ENCODE measurements at places on chromosomes 3 and 15.

- DNase-seq, result no peak
These were observed 41.9 kb downstream of the FMN1 start for GRCh38 chr15:33152502-33153109.

DNA sequence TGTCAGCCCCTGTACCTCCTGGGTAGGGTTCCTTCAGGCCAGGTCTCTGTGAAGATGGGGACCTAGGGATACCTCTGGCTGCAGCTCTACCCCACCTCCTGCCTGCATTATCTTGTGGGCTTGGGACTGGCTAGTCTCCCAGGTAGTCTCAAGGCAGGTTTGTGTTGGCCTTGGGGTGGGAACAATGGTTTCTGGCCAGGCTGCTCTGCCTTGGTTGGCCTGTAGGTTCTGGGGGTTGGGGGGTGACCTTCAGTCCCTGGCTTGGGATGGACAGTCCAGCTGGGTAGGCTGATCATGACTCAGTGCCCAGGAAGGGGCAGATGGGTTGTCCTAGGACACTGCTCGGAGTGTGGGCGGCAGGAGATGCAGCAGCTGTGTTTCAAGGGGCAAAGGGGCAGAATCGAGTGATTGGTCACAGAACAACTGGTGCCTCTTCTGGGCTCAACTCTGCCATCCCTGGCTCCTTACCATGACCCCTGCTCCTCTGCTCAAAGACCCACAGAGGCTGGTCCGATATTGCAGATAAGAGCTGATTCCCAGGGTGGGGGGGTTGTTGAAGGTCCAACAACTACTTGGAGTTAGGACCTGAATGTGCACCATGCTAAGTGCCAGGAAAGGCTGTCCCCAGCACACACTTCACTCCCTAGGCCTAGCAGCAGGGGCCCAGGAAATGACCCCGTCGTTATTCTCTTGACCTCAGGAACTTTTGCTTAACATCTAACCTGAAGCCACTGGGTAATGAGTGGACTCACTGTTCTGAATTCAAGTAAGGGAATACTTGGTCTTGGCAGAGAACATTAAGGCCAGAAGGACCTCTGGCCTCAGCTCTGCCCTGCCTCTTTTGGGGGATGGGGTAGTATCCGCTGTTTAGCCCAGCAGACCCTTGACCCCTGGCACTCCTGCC lies 18.1 kb upstream of the BSN start:
- no peak for DNase-seq

GRCh38 chr3:179716226-179716625 lies 63.4 kb downstream of the USP13 start:
- no peak for DNase-seq

DNA sequence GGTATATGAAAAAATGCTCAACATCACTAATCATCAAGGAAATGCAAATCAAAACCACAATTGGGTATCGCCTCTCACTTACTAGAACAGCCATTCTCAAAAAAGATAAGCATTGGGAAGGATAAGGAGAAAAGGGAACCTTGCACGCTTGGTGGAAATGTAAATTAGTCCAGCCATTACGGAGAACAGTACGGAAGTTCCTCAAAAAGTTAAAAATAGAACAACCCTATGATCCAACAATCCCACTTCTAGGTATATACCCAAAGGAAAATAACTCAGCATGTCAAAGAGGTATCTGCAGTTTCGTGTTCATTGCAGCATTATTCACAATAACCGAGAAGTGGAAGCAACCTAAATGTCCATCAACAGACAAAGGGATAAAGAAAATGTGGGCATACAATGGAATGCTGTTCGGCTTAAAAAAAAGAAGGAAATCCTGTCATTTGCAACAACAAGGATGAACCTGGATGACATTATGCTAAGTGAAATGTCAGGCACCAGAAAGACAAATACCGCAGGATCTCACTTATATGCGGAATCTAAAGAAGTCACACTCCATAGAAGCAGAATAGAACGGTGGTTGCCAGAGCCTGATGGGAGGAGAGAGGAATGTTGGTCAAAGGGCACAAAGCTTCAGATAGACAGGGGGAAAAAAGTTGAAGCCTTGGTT lies 11.7 kb upstream of the CMTM7 start:
- DNase-seq, result no peak

- no peak for DNase-seq
These were observed 30.4 kb downstream of the THSD4 start for GRCh38 chr15:71145648-71146047.

DNA sequence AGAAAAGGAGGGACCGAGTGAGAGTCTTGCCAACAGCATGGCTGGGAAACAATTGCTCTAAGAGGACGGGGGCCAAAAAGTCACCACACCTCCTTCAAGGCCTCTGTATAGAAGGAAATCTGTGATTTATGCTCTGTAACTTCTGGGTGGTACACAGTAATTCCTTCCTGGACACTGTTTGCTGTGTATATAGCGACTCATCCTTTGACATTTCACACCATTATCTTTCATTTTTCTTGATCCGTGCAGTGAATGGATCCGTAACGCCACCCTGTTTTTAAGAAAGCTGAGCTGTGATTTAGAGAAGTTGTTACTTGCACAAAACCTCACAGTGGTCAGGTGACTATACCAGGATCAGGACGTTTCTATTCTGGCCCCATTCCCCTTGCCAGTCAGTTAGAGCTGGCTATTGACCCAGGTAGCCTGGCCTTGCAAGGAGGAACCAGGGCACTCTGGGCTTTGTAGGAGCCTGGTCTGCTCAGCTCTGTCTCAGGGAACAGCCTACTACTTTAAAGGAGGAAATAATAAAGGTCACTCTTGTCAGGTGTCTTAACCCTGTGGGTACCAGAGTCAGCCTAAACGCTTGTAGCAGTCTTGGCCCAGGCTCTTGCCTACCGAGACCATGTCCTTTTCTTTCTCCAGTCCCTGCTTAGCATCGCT lies 86.5 kb upstream of the MYZAP start:
- DNase-seq, result no peak

DNA sequence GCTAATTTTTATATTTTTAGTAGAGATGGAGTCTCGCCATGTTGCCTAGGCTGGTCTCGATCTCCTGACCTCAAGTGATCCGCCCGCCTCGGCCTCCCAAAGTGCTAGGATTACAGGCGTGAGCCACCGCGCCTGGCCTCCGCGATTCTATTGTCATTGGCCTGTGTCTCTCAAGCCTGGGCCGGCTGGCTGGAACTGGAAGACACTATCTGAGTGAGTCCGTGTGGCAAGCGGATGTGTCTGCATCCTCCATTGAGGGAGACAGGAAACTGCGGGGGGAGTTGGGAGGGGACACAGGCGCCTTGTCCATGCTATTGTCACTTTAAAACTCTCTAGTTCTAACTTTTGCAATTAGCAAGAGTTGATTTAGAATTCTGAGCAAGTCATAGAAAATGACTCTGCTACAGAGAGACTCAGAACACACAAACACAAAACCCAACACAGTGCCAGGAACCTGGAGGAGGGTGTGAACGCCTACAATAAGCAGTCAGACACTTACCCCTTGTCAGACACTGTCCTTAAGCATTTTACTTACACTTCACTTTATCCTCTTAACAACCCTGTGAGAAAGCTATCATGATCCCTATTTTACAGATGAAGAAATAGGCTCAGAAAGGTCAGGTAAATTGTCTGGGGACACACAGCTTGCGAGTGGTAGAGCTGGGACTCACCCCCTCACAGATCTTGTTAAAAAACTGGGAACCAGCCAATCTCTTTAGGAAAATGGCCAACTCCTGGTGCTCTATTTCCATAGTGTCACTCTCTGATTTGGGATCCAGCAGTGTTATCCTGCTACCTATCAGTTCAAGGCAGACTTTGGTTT lies 38.7 kb downstream of the ANP32A start:
- DNase-seq, result no peak

GRCh38 chr3:31981206-31982181 lies at the start of the genes OSBPL10 and ZNF860:
TSS of gene OSBPL10 (minus strand) at chr3:31981262. CDS start at chr3:31981179, 83 bp downstream.
TSS of gene ZNF860 (plus strand) at chr3:31981750. CDS start at chr3:31989080, 7,330 bp downstream.
- peak; percentile 87 for DNase-seq

- no peak for DNase-seq
These were observed 313.3 kb downstream of the SATB1 start for GRCh38 chr3:18111796-18112232.

DNA sequence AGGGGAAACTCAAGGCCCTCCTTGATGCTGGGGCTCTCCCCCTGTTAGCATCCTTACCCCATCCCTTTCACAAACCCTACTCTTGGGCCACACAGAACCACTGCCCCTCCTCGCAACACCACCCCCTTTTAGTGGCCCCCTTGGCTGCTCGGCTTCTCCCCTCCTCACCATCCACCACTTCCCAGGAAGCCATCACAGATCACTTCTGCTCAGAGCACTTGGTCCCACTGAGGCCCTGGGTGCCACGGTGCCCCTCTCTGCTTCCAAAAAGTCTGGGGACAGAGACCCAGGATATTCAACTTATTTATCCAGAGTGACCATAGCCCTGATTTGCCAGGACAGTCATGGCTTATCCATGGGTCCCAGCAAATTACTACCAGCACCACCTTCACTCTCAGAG lies 2.4 kb downstream of the RHCG start:
- DNase-seq, result peak; percentile 16

GRCh38 chr15:42273900-42274701 lies 868 bp upstream of the TMEM87A start:
- peak; percentile 73 for DNase-seq

GRCh38 chr15:29822684-29823459 lies 604 bp upstream of the TJP1 start:
- peak; percentile 87 for DNase-seq

- no peak for DNase-seq
These were observed 69.1 kb downstream of the CHCHD6 start for GRCh38 chr3:126773167-126773566.

- DNase-seq, result no peak
These were observed 55.3 kb downstream of the BBX start for GRCh38 chr3:107578091-107578490.

DNA sequence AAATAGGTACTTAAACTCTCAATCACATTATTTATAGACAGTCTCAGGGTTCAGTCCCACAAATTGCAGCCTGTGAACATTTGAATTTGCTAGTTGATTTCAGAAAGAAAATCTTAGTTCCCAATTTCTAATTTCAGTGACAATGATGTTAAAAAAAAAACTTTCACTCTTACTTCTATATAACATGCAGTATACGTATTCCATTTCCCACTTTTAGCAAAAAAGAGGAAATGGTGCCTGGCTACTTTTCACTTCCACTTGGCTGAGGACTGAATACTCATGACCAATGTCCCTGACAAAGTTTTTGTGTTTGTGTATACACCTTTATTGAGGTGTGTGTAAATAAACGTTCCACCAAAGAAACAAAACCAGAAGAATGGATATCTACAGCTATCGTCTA lies 32.1 kb upstream of the XCR1 start:
- no peak for DNase-seq

DNA sequence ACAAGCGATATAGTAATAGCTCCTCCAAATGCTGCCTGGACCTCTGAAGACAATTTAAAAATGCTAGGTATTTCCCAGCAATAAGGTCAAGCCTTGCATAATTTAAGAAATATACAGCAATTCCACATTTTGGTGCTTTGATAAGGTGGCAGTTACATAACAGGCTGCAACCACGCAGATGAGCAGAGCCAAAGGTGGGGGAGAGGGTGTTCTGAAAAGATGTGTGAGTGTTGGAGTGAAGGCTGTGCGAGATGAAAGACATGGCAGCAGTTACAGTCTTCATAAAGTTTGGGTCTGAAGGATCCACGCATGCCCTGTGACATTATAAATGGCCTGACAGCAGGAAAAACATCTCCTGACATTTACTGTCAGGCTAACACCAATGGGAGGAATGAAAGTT lies 26.1 kb downstream of the CTDSPL start:
- no peak for DNase-seq

DNA sequence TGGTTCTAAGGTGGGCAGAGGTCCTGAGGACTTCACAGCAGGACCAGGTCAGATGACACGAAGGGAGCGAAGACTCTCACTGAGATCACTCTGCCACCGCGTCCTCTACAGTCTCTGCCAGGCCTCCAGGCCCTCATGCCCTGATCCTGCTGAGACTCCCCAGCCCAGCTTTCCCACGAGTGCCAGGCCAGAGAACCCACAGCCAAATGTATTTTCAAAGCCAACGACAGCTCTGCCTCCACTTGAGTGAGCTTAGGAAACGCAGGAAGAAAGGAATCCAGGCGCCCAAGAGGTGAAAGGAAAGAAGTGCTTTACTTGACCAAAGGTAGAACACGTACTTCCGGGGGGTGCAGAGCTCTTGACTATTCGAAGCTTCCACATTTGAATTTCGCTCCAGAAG lies 275.0 kb downstream of the XXYLT1 start:
- no peak for DNase-seq

- no peak for DNase-seq
These were observed 23.5 kb downstream of the TSEN2 start for GRCh38 chr3:12507591-12508281.

- DNase-seq, result no peak
These were observed 255.3 kb upstream of the ZPLD1 start for GRCh38 chr3:102179326-102180177.

DNA sequence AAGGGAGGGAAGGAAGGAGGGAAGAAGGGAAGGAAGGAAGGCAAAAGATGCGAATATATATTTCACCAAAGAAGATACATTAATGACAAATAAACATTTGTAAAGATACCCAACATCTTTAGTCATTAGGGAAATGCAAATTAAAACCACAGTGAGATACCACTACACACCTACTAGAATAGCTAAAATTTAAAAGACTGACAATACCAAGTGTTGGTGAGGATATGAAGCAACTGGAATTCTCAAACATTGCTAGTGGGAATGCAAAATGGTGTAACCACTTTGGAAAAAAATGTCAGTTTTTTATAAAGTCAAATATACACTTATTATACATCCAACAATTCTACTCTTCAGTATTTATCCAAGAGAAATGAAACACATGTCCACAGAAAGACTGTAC lies 4.3 kb upstream of the COLQ start:
- DNase-seq, result no peak

DNA sequence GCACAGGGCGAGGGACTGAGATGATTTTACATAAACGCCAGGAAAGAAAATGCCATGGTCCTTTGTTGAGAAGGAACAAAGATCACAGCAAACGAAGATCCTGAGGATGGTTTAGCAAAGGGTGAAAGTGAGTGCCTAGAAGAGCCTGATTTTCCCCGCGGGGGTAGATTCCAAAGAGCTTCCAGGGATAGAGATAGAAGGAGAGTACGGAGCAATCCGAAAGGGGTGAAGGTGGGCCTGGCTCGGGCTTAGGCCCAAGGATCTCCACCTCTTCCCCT lies 977 bp downstream of the CDC25A start:
- DNase-seq, result no peak

DNA sequence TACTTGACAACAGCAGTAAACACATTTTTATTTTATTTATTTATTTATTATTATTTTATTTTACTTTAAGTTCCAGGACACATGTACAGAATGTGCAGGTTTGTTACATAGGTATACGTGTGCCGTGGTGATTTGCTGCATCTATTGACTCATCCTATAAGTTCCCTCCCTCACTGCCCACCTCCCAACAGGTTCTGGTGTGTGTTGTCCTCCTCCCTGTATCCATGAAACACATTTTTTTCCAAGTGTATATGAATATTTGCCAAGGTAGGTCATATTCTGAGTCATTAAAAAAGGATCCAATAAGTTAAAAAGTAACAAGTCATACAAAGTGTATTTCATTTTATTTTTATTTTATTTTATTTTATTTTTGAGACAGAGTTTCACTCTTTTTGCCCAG lies 567.3 kb upstream of the KCNMB2 start:
- DNase-seq, result no peak

- no peak for DNase-seq
These were observed 1.1 kb downstream of the NFKBIZ start for GRCh38 chr3:101850246-101851051.

GRCh38 chr15:47529241-47529640 lies 188.1 kb upstream of the SEMA6D start:
- no peak for DNase-seq

Measured in pancreas (tissue), 10 donors.